Posterior cingulate gyrus (tissue), 11 donors: ENCODE measurements at places on chromosomes 3 and 15.
A peak's percentile ranks its signal among the peaks of the same experiment; 100 is the strongest.

DNA sequence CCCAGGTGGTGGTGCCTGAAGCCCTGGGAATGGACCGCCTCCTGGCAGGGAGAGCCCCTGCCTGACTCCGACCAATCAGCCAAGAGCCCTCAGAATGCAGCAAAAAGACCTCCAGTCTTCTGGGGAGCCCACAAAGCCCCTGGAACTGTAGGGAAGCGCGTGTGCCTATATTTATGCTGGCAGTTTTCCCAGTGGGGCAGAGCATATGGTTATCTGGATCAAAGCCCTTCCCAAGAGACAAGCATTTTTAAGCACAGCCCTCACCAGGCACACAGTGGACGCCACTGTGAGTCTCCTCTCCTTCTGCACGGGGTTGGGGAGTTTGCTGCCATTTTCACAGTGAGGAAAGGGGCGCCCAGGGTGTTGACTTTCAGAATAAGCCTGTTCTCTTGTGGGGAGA is 80.9 kb upstream of the RPL32 start:
- DNase-seq = no peak

DNA sequence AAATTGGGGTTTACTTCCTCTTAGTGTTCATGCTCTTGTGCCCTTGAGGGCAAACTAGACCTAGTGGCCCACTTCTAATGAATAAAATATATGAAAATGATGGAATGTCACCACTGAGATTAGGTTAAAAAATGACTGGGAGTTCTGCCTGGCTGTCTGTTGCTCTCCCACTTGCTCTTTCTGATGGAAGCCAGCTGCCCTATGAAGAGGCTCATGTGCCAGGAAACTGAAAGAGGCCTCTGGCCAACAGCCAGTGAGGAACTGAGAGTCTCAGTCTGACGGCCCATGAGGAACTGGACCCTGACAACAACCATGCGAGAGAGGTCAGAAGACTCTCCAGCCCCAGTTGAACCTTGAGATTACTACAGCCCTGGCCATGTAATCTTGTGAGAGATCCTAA is 107.1 kb upstream of the FHIT start:
- DNase-seq = peak; percentile 41

DNA sequence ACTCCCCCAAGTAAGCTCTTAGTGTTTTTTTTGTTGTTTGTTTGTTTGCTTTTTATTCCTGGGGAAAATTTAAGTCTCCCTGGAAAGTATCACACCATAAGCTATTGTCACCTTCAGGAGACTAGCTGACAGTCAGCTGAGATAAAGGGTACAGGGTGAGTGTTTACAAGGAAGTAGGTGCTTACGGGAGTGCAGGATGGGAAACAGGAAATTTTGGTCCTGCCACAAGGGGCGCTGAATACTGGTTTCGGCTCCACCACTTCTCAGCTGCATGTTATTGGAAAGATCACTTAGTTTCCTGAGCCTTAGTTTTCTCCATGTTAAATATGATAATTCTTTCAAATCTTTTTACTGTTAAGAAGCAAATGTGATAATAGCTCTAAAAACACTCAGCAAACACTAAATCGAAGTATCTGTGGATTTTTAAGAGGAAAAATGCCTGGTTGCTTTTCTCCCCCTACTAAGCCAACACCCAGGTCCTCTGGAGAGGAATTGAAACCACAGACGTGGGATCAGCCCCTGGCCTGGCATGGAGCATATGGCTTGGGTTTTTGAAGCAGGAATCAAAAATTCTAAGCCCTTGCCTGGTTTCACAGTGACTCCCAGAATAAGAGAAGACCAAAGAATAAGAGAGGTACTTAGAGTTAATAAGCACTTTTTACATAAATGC is 90.7 kb downstream of the SCN11A start:
- no peak for DNase-seq

- DNase-seq = no peak
Observed at GRCh38 chr3:16146015-16146730, 28.3 kb upstream of the GALNT15 start.

GRCh38 chr15:57012556-57012955 is 94.1 kb downstream of the TCF12 start:
- DNase-seq = no peak

- no peak for DNase-seq
Observed at GRCh38 chr3:111744611-111745010, 114.5 kb upstream of the PHLDB2 start.

GRCh38 chr3:140145528-140145927 is 210.5 kb downstream of the CLSTN2 start:
- no peak for DNase-seq

GRCh38 chr3:124966521-124967445 is 32.2 kb upstream of the MUC13 start:
- no peak for DNase-seq

- DNase-seq = peak; percentile 39
Observed at GRCh38 chr15:101127506-101128076, 124.3 kb downstream of the CHSY1 start.

DNA sequence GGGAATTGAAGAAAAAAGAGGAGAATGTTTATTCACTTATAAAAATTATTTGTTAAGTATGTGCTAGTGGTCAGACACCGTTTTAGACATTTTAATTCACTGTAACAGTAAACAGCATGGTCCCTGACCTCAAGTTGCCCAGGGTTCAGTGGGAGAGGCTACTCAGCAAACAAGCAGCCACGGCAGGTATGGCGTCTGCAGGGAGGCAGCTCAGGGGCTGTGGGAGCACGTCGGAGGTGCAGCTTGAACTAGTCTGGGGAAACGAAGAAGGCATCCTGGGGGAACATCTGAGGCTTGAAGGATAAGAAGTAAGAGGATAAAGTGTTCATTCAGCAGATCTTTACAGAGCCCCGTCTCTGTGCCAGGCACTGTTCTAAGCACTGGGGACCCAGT is 66.0 kb downstream of the CRTC3 start:
- DNase-seq = no peak
